Ammon's horn (tissue), 1 donor: ENCODE measurements at places on chromosomes 6 and 20.

- no peak for DNase-seq
Observed at GRCh38 chr6:44772838-44773237, 385.3 kb downstream of the CDC5L start.

- DNase-seq: no peak
Observed at GRCh38 chr6:31861919-31862343, 690 bp downstream of the NEU1 start.

- no peak for DNase-seq
Observed at GRCh38 chr6:118122161-118122725, 215.2 kb downstream of the SLC35F1 start.

DNA sequence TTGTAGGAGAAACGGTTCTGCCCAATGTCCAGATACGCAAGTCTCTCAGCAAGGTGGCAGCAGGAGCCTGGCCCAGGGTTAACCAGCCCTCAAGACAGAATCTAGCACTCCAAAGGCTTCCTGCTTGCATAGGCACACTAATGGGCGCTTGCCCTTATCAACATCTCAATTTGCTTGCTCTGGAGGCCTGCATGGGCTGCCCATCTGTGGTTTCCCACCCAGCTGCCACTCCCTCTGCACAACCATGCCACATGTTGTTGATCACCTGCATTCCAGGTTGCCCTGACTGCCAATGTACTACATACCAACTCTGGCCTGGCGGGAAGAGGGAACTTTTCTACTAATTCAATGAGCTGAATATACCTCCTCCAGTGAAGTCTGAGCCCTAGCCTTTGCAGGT, 74.6 kb downstream of the ATG5 start:
- no peak for DNase-seq

DNA sequence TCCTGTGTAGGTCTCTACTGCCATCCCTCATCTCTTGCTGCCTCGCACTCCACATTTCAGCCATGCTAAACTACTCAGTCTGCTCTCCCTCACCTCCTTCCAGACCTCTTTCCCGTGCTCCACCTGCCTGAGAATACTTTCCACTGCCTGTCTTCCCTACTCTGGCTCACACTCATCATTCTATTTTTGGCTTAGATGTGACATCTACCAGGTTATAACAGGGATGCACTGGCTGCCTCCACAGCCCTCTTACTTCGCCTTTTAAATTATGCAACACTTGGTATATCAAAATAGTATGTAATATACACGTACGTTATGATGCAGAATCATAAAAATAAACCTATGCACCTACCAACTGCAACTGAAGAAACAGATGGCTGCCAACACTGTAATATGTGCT, 222.8 kb upstream of the DTNBP1 start:
- DNase-seq: no peak

DNA sequence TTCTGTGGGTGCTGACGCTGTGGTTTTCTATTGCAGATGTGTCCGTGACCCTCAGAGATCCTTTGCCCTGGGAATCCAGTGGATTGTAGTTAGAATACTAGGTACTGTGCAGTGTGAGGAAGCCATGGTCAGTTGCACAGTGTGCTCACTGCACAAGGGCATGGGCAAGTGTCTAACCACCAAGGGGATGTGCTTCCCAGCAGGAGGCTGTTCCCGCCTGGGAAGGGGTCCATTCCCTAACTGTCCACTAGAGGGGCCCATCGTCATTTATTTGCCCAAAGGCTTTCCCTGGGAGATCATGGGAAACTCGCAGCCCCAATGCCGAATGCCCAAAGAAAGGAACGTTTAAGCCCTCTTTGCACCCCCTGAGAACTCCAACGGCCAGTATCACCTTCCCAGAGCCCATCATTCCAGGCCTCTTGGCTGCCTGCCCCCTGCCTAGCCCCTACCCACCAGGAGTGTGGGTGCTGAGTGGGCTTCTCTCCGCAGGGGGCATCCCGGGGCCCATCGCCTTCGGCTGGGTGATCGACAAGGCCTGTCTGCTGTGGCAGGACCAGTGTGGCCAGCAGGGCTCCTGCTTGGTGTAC, 26.2 kb downstream of the SLCO4A1 start:
- peak; percentile 87 for DNase-seq

- no peak for DNase-seq
Observed at GRCh38 chr20:7463290-7463689, 477.0 kb downstream of the HAO1 start.

- no peak for DNase-seq
Observed at GRCh38 chr6:112176175-112176574, 78.2 kb downstream of the LAMA4 start.

GRCh38 chr20:53222416-53222815, 250.3 kb downstream of the TSHZ2 start:
- DNase-seq: no peak

GRCh38 chr6:29790626-29791025, 37.0 kb upstream of the HLA-G start:
- DNase-seq: no peak

DNA sequence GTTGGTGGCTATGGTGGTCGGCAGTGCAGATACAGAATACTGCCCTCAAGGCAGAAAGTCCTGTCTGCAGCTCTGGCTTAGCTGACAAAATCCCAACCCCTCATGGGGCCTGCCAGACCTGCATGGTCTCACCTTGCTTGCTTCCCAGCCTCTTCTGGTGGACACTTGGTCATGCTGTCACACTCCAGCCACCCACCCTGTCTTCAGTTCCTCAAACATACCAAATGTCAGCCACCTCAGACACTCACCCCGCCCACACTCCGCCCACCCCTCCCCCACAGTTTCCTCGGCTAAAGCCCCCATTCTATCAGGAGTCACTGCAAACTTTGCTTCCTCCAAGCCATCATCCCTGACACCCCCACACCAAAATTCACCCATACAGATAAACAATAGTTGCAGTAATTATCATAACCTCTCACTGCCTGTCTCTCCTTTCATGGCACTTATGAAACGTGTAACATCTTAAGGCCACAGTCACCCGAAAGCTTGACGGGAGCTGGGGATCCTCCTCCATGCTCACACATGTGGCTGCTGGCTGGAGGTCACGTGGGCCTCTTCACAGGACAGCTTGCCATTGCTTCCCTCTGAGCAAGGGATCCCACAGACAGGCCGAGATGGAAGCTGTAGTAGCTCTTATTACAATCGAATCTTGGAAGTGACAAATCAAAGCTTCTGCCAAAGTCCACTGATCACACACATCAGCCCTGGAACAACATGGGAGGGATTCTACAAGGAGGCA, 202.2 kb downstream of the PTPRT start:
- DNase-seq: no peak

DNA sequence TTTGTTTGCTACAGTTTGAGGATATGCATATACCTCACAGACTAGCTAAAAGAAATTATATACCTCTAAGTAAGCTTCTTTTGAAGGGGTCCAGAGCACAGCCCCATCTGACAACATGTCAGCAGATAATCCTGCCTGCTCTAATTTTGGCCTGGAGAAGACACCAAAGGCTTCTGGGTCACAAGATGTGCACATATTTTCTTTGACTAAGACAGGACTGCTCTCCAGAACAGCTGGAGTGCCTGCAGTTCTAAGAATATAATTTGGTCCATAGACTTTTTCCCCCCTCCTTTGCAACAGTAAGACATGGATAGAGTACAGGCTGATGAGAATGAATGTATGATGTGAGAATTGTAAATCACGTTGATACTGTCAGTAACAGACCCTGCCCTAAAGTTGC, 107.9 kb upstream of the KCNK16 start:
- DNase-seq: no peak

DNA sequence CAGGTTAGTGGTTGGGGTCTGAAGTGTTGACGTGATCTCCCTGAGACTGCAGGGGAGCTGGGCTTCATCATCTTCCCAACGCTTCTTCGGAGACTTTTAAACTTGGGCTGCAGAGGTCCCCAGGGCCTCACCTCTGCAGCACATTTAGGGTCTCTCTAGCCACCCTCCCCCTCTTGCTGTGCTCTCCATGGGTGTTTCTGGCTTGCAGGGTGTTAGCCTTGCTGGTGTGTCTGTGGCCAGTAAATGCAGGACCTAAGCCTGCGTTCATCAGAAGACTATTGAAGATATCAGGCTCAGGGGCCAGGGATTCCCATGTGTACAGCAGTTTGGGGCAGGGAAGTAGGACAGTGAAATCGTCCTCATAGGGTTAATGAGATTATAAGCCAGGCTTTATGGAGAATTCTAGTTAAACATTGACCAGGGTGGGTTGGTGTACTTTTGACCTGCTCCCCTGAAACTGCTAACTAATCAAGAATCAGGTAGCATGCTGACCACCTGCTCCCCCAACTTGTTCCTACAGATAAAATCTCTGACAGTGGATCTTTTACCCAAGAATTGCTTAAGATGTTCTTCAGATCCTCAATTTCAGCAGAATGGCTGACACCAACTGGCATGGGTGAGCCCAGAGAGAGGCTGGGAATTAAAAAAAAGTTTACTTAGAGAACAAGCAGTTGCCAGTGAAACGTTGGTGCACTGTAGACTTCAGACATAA, 3.8 kb upstream of the DDO start:
- DNase-seq: no peak

DNA sequence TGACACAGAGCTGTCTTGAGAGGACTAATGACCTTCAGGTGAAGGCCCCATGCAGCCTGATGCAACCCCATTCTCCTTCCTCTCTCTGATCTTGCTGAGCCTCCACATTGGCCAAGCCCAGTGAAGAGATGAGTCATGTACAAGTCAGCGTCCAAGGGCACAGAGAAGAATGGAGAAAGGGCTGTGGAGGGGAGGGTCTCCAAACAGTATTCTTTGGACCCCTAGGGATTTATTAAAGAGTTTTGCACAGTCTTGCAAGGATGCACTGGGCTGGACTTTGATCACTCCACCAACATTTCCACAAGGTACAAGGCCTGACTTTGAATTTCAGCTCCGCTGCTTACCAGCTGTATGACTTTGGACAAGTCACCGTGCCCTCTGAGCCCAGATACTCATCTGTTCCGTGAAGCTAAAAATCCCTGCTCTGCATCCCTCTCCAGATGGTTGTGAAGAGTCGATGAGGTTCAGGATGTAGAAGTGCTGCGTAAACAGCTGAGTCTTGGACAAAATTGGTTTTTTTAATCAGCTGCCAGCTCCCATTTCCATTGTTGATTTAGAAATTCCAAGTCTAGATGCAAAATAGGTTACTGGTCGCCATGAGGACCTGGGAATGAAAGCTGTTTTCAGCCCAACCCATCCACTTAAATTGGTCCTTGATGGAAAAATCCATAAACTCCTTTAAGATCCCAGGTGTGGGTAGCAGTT, 14.1 kb upstream of the KCNG1 start:
- no peak for DNase-seq

DNA sequence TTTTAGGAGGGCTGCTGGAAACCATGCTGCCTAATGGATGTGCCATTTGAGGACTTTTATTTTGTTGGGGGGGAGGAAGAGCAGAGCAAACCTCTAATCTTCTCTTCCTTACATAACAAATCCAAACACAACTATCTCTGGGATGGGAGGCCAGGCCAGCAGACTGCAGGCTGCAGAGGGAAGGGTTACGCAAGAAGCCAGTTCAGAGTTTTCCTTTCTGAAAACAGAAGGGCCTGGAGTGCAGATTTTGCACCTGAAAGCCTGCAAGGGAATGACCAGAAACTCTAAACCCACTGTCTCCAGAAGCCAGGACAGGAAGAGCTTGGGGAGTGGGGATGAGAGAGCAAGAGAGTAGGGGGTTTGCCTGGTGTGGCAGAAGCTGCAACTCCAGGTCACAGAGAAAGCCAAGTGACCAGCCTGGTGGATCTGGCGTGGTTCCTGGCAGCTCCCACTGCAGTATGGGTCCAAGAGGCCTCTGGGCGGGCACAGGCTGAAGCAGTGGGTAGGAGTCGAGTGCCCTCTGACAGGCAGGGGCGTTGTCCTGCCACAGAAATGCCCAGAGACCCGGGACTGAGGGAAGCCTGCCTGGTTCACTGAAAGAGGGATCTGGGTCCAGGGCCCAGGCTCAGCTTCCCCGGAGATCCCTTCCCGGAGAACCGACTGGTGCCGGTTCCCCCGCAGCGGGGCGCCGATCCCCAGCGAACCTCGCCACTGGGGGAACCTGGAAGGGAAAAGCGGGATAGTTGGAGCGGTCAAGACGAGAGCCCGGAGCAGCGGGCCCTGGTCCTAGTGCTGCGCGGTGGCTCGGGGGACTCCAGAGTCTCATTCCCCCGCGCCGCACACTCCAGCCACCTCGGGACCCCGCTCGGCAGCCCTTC, 6.7 kb downstream of the MAFB start:
- no peak for DNase-seq

GRCh38 chr20:37958856-37959520, 56.1 kb downstream of the VSTM2L start:
- no peak for DNase-seq

DNA sequence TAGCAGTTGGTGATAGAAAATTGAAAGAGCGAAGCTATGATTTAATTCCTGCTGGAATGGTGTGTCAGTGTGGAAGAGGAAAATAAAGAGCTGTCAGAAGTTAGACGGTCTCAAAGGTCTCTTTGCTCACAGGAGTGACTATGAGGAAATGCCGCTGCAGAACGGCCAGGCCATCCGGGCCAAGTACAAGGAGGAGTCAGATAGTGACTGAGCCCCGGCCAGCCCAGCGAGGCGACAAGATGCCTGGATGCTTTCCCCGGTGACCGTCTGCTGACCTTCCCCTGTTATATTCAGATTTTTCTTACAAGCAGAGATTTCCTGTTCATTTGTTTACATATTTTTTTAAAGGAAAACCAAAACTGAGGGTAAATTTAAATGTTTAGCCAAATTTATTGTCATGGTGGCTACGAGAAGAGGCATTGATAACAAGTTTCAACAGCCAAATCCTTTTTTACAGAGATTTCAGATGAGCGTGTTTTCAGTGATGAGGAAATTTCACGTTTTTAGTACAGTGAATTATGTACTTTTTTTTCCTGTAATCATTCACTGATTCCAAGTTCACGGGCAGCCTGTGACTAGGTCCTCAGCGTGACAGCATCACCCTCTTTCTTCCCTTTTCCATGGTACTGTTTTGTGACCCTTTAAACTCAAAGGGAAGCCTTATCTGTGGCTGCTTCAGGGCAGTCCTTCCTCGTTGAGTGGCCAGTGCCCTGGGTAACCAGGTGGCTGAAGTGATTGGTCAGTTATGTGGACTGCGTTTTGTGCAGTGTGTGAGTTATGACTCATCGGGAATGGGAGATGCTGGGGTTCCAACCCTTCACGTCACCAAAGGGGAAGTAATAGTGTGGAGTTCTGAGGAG, 12.6 kb downstream of the DYNLT1 start:
- peak; percentile 2 for DNase-seq

DNA sequence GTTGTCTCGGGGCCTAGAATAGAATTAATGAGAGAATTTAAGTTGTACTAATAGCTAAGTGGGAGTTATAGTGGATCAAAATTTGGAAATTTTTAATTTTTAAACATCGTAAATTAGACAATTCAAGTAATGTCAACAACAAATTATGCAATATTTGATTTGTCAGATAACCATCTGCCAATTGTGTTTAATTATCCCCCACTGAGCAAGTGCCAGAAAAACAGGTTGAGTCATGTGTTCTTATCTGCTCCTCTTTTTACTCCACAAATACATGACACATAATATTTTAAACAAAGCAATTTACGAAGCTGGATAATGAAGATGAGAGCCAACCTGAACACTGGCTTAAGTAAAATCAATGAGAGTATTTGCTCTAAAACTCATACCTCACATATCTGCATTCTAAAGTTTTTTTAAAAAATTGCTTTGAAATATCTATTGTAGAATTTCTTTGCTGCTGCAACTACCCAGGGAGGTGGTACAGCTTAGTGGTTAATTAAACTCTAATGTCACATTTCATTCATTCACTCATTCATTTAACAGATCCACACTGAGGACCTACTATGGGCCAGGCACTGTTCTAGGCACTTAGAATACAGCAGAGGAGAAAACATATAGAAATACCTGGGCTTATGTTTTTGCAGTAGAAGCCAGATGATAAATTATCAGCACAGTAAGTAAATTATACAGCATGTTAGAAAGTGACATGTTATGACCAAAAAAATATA, 57.1 kb upstream of the MAP7 start:
- peak; percentile 27 for DNase-seq

- DNase-seq: no peak
Observed at GRCh38 chr20:60482221-60483008, 524.2 kb downstream of the CDH26 start.
